ENCODE measurements at places on chromosomes 11 and 22. TPM values are rescaled to one million over a fixed set of nuclear protein-coding genes. Genes with fewer than 3 reads are reported as not detected.

RIMBP3B gene
- 0.87 TPM for total RNA-seq

OTOG gene
- not detected for total RNA-seq

GRCh38 chr11:70460964-70461363, 62.6 kb downstream of the CTTN start:
- H3K4me1 ChIP-seq = no peaks in the 10 kb centered on the region
- no peaks in the 10 kb centered on the region for H3K27me3 ChIP-seq
- no peak overlapping the region for H3K27ac ChIP-seq
- no peak for DNase-seq
- H3K36me3 ChIP-seq = no peaks in the 10 kb centered on the region
- no peak overlapping the region for H3K4me3 ChIP-seq

DNA sequence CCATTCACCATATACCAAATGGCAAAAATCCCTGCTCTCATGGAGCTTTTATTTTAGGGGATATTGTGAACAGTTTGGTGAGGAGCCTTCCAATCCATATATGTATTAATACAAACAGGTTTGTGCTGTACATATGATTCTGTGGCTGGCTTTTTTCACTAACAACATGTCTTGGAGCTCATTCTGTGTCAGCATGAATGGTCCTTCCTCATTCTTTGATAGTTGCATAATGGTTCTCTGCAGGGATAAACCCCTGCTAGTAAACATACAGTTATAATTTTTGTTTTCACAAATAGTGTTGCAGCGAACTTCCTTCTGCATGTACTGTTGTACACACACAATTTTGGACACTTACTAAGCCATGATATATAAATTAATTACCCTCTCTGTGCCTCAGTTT, 8.3 kb downstream of the PRR5L start:
- H3K27me3 ChIP-seq = no peaks in the 10 kb centered on the region
- no peak overlapping the region for H3K27ac ChIP-seq
- no peaks in the 10 kb centered on the region for H3K36me3 ChIP-seq
- H3K4me1 ChIP-seq = peaks cover 4% of the 10 kb centered on the region

GRCh38 chr11:43392713-43393112, 34.0 kb downstream of the TTC17 start:
- no peaks in the 10 kb centered on the region for H3K27me3 ChIP-seq
- DNase-seq = no peak
- no peak overlapping the region for H3K4me3 ChIP-seq
- no peaks in the 10 kb centered on the region for H3K4me1 ChIP-seq

MRGPRX3 gene
- total RNA-seq = not detected

CYP2R1 gene
- 16.2 TPM for total RNA-seq

MPPED2 gene
- 3.4 TPM for total RNA-seq

DNA sequence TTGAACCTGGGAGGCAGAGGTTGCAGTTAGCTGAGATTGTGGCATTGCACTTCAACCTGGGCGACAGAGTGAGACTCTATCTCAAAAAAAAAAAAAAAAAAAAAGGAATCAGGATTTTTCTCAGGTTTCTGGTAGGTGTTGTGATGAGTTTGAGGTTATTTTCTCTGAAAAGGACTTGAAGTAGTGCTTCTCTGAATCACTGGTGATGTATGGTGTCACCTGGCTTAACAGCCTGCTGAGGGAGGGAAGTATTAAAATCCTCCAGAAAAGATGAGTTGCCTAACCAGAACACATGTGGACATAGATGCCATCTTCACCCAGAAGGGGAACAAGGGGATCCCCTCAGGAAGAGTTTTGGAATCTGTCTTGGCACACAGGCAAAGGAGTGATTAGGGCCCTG, 20.1 kb downstream of the SMARCB1 start:
- H3K4me3 ChIP-seq = no peak overlapping the region
- H3K4me1 ChIP-seq = no peaks in the 10 kb centered on the region
- no peak overlapping the region for H3K27ac ChIP-seq
- H3K36me3 ChIP-seq = peaks cover 65% of the 10 kb centered on the region
- DNase-seq = no peak

GRCh38 chr11:105181521-105181920, 42.0 kb upstream of the CARD18 start:
- H3K4me3 ChIP-seq = no peak overlapping the region
- H3K4me1 ChIP-seq = no peaks in the 10 kb centered on the region
- H3K36me3 ChIP-seq = no peaks in the 10 kb centered on the region
